Activated naive CD8-positive, alpha-beta T cell treated with anti-CD3 and anti-CD28 coated beads, Interleukin-2, amount 50 U/mL, for 16 hours (primary cell): ENCODE measurements at places on chromosomes 3 and 15.

DNA sequence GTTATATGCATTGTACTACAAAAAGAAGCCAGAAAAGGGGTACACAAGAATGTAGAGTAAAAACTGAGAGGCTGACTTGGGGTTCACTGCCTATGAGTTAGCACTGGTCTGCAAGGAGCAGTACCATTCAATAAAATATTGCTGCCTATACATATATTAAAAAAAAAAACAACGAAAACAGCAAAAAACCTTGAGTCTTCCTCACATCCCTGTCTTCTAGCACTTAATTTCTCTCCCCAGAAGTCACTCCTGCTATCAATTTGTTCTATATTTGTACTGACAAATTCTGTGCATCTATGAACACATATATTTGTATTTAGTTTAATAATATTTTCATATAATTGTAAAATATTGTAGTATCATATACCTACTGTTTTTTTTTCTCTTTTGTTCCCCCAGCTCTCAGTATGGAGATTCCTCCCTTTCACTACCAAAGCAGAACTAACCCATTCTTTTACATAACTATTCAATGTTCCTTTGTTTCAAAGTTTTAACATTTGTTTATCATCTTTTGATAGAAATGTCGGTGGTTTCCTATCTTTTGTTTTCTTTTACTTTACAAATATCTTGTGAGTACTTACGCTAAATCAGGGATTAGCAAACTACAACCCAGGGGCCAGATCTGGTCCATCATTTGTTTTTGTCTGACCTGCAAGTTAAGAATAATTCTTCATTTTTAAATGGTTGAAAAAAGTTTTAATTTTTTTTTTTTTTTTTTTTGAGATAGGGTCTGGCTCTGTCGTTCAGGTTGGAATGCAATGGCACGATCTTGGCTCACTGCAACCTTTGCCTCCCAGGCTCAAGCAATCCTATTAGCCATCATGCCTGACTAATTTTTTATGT is 14.8 kb upstream of the FEM1B start:
- DNase-seq = no peak

GRCh38 chr3:59559721-59560435 is 510.1 kb upstream of the CFAP20DC start:
- DNase-seq = no peak

- DNase-seq = no peak
These were observed 124.2 kb downstream of the TMCO5A start for GRCh38 chr15:38058596-38059075.

DNA sequence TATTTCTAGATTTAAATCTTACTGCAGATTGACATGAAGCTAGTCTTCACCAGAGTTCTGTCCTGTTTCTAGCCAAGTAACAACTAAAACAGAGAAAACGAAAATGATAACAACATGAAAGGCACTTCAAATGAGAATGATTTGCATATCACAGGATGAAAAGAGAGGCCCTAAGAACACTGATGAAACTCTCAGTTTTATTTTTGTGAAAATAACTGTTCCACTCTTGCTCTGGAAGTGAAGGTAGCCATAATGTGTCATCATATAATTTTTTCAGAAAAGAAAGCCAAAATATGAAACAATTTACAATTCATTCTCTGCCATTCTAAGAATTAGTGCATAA is 274.4 kb downstream of the ADAMTSL3 start:
- DNase-seq = no peak

- DNase-seq = no peak
These were observed 274.0 kb upstream of the TGFBR2 start for GRCh38 chr3:30332196-30333021.

DNA sequence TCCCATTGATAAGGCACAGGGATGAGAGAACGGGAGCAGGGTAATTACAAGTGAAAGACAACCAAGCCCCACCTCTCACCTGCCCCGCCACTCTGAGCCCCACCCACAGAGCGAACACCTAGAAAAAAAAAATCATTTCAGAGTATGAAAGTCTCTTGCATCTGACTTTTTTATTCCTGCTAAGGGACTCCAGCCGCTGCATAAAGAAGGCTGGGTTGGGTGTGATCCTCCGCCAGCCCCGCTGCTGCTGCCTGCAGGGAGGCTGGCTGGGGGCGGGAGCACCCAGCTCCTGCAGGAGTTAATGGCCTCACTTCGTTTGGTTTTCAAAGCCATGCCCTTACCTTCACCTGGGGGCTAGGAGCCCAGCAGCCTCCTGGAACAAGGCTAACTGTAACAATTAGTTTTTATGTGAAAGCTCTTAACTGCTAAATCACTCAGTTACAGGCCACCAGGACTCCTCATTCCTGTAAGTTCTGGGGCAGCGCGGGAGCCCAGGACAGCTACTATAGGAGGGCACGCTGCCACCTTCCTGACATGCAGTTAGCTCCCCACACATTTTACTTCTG is 78.0 kb upstream of the SNRPA1 start:
- DNase-seq = no peak

GRCh38 chr15:47717036-47717612 is at the start of gene SEMA6D:
Gene SEMA6D (plus strand): TSS chr15:47717505. CDS start chr15:47759799, 42,294 bp downstream.
- no peak for DNase-seq

GRCh38 chr3:12294885-12295580 is 6.2 kb downstream of the PPARG start:
- no peak for DNase-seq

DNA sequence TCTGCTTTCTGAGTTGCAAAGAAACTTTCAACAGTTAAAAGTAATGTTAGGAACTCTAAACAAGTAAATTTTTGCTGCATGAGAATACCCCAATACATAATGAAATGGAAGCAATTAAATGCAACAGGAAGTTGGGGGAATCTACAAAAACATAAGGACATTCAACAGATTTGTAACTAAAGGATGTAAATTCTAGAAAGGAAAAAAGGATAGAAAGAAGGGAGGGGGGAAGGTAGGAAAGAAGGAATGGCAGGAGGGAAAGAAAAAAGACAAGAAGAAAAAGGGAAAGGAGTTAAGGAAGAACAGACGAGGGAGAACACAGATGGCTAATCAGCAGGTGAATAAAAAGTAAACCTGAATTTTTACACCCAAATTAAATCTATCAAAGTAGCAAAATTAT is 22.3 kb upstream of the ANP32A start:
- no peak for DNase-seq

GRCh38 chr3:19877656-19878055 is 56.4 kb downstream of the EFHB start:
- DNase-seq = no peak

GRCh38 chr3:45524565-45524964 is 70.0 kb upstream of the LIMD1 start:
- no peak for DNase-seq

- DNase-seq = no peak
These were observed 3.3 kb upstream of the SNX33 start for GRCh38 chr15:75644376-75644775.

- no peak for DNase-seq
These were observed 951.6 kb downstream of the TUSC7 start for GRCh38 chr3:117660941-117661817.

DNA sequence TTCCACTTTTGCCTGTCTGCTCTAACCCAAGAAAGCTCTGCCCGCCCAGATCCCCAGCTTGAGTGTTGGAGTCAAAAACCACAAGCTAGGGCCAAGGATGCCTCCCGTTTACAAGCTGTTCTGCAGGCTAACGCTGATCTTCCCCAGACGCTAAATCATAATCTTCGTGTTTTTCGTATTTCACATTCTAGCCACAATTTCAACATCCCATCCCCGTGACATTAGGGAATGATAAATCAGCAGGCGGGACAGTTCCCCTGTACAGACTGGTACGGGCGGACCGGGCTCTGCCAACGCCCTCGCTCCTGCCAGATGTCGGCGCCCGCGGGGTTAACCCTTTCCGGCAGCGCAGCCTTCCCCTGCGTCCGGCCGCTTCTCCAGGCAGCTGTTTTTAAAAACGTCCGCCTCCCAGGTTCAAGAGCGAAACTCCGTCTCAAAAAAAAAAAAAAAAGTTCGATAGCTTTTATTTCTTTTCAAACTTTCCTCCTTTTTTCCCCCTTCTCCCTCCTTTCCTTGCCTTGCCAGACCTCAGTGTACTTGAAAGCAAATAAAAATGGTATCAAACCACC is 81.0 kb upstream of the BNC1 start:
- DNase-seq = no peak

DNA sequence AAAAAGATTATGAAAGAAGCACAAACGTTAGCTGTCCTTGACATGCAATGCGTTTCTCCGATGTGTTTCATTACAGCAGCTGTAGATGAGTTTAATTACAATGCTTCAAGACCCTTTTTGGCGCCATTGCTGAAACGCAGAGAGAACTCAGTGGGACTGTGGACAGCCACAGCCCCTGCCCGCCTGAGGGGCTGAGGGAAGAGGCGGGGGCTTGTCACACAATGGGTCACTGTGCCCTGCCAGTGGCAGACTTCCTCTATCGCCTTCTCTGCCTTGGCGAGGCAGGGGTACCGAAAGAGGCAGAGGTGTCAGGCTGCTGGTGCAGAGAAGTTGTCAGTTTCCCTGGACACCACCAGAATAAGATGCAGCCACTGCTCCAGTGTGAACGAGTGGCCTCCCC is 252.0 kb downstream of the NR2F2 start:
- DNase-seq = no peak

GRCh38 chr3:67691207-67691606 is 36.8 kb upstream of the SUCLG2 start:
- no peak for DNase-seq

DNA sequence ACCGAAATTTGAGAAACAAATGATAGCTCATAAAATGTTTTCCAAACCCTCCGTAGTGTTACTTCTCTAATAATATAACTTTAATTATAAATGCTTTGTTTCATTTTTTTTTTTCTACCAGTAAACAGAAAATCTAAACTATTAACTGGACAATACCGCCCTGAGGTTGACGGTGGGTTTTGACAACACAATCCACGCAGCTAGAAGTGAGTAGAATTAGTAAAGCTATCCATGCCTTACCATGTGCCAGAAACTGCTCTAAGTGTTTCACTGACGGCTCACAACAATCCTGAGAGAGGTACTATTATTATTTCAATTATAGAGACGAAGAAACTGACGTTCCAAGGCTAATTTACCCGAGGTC is 410 bp downstream of the NDUFAF1 start:
- DNase-seq = no peak

DNA sequence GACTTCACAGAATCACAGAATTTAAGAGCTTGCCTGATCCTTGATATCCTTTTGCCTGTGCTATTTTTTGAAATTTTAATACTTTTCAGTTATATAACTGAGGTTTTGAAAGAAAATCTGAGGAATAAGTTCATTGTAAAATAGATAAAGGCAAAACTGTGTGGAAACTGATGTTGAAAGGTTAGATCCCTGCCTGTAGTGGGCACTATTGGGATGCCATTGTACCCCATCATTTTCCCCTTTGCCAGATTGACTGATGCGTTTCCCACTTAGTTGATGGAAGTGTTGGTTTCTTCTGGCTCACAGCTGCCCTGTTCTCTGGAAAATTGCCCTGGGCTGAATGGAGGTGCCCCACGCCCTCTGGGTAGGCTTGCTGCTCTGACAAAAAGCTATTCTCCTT is 387.9 kb downstream of the RBMS3 start:
- DNase-seq = no peak

GRCh38 chr3:11558411-11558903 is 85.3 kb downstream of the VGLL4 start:
- DNase-seq = no peak

GRCh38 chr3:114624047-114624445 is 330.2 kb downstream of the TIGIT start:
- no peak for DNase-seq

- DNase-seq = no peak
These were observed 19.8 kb downstream of the PCSK6 start for GRCh38 chr15:101469520-101470288.

DNA sequence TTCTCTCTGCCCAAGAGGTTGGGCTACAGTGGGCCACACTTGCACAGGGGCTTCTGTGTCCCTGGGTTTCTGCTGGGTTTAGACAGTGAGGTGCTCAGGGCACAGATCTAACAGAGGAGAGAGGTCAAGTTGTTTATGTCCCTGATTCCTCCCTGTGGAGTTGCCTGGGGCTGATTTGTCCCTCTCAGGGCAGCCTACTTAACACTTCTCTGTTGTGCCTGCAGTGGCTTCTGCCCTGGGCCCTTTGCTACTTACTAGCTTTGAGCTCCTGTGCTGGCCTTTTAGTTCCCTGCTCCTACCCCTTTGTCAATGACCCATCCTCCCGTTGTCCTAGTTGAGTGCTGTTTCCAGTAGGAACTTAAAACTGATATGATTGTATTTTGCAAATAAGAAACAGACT is 114.0 kb upstream of the RGMA start:
- DNase-seq = no peak

DNA sequence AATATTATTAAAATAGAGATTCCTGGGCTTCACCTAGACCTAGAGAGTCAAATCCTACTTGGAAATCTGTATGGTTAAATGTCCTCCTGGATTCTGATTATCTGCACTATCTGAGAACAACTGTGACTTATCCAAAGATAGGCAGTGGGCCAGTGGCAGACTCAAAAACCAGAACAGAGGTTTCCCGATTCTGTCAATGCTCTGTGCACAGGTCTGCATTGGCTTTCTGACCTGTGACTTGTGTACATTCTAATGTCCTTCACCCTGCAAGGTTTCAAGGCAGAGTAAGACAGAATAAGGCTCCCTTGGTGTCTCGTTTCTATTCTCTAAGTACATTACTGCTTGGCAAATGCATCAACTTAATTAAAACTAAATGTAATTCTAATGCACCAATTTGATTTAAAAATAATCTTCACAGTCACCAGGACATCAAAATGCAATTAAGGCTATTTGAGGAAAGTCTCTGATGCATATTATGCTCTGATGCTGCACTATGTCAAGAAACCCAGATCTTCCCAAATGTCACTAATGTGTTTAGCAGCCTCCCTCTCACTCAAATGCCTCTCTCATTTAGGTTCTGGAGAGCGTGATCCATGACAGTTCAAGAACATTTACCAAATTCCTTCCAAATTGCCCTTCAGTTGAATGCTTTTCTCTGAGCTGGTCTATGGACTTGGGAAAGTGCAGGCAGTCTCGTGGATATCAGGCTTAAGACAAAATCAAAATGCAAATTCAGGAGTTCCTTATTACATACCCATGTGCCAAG is 140.1 kb downstream of the STAC start:
- DNase-seq = no peak

GRCh38 chr3:188282871-188283270 is 128.9 kb downstream of the LPP start:
- DNase-seq = no peak

DNA sequence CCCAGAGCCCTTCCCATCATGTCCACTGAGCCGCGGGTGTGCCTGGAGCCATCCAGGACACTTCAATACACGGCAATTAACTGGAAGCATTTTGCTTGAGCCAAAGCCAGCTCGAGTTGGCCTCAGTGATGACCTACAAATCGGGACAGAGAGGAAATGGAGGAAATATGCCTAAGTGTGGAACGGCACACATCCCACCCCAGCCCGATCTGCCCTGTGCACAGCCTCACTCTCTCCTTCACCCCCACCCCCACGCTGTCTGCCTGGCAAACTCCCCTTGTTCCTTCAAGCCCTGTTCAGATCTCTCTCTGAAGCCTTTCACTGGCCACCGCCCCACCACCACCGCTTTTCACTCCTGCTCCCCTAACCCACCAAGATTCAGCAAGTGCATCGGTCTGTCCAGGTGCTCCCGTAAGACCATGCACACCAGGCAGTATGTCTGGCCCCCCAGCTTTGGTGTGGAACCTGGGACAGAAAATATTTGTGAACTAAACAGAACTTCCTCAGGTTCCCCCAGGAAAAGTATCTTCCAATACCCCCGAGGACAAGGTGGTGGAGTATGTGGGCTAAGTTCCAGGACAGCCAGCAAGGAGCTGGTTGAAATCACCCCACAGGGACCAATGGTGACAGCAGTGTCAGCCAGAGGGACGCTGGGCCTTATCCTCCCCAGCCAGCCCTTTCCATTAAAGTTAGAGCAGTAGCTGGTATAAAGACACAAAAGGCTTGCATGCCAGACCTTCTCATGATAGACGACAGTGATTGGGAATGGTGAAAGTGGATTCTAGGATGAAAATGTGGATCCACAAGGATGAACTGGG is 83.7 kb downstream of the VGLL4 start:
- DNase-seq = no peak
